ENCODE measurements at places on chromosomes 12 and 14.

GRCh38 chr12:71731439-71732356, 23.0 kb upstream of the RAB21 start:
- DNase-seq: no peak

GRCh38 chr14:71748196-71748595, 184.0 kb upstream of the RGS6 start:
- DNase-seq: no peak

DNA sequence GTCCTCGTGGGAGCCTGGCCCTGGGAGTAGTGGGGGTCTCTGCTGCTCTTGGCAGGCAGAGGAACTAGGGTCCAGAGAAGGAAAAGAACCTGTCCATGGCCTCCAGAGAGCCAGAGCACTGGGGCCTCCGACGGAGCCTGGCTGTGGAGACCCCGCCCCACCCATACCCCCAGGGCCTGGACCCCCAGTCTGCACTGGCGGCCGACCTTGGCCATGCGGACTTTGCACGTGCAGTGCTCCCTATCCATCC, 1.1 kb downstream of the BEGAIN start:
- no peak for DNase-seq

- DNase-seq: no peak
Observed at GRCh38 chr12:50742776-50743175, 21.1 kb upstream of the ATF1 start.

GRCh38 chr12:39300799-39301198, 142.1 kb downstream of the KIF21A start:
- DNase-seq: no peak

DNA sequence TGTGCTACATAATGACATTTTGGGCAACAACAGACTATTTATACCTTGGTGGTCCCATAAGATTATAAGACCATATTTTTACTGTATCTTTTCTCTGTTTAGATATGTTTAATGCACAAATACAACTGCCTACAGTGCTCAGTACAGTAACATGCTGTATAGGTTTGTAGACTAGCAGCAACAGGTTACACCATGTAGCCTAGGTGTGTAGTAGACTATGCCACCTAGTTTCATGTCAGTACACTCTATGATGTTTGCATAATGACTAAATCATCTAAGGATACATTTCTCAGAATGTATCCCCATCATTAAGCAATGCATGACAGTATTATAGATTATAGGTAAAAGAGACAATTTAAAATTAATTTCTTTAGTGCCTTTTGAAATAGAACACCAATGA, 30.7 kb upstream of the CEBPE start:
- DNase-seq: no peak

- peak; percentile 75 for DNase-seq
Observed at GRCh38 chr14:101072945-101073597, 169.5 kb upstream of the RTL1 start.

DNA sequence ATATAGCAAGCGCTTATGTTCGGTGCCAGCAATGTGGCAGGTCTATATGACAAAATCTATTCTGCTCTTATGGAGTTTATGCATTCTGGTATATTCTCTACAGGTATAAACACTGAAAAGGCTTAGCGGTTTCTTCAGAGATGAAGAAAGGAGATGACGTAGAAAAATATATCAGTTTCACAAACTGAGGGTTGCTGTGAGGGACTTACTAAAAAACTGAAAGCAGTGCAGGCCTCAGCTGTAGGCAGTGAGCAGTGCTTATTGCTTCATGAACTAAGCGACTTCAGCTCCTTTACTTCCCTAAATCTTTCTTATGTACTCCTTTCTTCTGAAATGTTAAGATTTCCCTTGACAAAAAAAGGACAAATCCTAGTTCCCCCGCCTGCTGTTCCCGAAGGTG, 4.5 kb downstream of the DDX47 start:
- no peak for DNase-seq

GRCh38 chr14:20632448-20632830, 9.1 kb downstream of the OR6S1 start:
- DNase-seq: no peak

DNA sequence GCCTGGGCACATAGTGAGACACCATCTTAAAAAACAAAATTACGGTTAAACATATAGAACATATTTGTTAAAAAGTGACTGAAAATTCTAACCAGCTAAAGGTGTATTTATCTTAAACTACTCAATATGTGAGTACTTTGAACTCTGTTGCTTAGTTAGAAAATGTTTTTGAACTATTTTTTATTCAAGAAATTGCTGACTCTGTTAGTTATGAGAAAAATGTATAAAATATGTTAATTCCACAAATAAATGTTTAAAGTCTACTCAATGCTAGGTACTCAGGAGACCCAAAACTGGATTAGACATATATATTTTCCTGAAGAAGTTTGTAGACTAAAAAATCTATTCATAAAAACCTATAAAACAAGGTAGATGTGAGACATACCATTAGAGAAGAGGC, 23.0 kb upstream of the GPR33 start:
- no peak for DNase-seq

DNA sequence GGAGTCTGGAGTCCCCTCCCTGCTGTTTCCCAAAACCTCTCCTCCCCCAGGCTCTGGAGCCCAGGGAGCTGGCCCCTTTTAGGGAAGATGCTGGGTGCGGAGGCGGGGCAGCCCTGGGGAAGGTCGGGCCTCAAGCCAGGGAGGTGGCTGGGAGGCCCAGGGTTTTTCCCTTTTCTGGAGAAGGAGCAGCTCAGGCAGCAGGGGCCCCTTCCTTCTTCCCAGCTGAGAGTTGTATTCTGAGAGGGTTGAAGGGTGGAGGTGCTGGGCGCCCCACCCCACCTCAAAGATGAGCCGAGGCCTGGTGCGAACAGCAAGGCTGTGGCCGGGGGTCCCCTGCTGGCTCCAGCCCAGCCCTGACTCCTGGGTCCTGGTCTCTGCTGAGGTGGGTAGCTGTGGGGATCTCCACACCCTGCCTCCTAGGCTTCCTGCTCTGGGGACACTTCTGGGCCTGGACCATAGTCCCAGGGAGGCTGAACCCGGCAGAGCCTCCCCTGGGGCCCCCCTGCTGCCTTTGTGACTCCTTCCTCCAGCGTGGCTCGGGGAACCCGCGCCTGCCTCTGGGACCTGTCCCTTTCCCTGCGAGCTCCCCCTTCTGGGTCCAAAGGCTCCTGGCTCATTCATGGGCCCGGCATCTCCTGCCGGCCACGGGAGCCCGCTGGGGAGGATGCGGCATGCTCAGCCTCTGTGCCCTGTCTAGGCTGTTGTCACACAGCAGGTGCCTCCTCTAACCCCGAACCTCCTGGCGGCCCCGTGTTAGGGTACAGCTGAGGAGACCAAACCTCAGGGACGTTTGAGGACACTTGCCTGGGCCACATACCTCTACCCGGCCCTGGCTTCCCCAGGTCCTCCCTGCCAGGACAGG, 4.4 kb downstream of the TRMT61A start:
- no peak for DNase-seq

DNA sequence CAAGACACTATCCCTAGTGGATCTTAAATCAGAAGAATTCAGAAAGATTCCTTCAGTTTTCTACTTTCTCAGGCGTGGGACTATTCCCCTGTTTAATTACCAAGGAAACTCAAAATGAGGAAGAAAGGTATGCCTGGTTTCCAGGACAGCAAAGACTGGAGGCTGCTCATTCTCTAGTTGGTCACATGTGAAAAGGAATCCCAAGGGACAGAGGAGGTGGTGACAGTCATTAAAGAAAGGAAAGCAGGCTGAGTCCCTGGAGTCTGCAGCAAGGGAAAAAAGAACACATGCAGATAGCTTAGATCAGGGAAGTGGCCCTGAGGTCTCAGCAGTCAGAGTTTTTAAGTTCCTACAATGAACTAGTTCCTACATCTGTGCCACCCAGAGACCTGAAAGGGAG, 165.4 kb upstream of the CCDC198 start:
- no peak for DNase-seq

DNA sequence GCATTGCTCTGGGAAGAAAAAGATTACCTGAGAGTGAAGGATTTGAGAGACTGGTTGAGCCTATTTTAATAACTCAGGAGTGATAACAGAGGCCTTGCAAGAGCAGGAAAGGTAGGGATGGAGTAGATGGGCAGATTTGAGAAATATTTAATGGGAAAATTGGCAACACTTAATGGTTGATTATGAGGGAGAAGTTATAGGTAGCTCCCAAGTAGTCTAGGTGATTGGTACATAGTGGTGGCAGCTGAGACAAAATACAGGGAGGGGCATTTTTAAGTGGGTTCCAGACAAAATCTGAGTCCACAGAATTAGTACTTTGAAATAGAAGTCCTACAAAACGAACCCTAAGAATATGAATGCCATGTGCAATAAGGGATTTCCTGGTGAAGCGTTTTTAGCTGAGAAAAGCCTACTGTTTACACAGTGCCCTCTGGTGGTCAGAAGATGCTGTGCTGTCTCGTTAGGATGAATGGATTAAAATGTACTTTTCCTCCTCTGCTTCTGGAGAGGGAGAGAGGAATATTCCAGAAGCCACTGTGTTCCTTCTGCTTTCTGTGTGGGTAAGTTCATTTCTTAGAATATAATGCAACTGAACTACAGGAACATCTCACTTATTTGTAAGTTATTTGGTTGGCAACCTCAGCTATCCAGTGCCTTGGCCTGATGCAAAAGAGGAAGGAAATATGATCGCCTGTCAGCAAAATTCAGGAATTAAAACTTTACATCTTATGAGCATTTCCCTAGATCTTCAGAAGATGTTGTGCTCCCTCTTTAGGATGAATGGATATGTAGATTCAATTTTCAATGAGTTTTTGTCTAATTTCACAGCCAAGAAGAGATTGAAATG, 6.5 kb downstream of the ZBTB1 start:
- no peak for DNase-seq

- DNase-seq: no peak
Observed at GRCh38 chr12:64192644-64193444, 29.3 kb downstream of the KICS2 start.

- peak; percentile 67 for DNase-seq
Observed at GRCh38 chr12:127143020-127143419, 1124.0 kb upstream of the TMEM132C start.

DNA sequence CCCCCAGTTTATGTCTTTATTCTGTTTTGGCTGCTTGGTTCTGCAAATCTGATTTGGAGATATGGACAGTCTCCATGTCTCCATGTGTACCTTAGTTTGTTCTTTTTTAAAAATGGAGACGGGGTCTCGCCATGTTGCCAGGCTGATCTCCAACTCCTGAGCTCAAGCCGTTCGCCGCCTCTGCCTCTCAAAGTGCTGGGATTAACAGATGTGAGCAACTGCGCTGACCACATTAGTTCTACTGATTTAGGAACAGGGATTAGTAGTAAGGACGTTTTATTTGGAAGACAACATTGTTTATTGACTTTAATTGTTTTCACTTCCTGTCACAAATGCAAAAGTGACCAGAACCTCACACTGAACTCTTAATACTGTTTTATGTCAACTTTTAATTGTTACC, 14.7 kb downstream of the AEBP2 start:
- DNase-seq: no peak

GRCh38 chr14:79584679-79585078, 626.6 kb downstream of the DIO2 start:
- DNase-seq: no peak

GRCh38 chr14:90397425-90398314, 841 bp downstream of the CALM1 start:
- DNase-seq: no peak

GRCh38 chr12:45634273-45634917, 95.1 kb upstream of the ARID2 start:
- no peak for DNase-seq

DNA sequence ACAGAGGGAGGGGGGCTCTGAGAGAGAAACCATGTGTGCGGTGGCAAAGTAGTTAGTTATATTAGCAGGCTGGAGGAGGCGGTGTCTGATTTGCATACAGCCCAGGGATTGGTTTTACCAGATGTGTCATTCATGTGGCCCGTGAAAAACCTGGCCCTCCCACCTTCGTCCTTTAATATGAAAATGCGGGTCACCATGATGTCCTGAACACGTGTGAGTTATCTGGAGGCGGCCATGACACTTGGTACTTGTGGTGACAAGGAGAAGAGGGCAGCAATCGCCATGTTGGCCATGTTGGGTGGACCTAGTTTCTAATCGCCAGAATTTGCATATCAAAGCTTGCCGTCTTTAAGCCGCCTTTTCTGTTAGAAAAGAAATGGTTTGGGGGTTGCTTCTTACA, 108.8 kb downstream of the RAD51B start:
- no peak for DNase-seq

DNA sequence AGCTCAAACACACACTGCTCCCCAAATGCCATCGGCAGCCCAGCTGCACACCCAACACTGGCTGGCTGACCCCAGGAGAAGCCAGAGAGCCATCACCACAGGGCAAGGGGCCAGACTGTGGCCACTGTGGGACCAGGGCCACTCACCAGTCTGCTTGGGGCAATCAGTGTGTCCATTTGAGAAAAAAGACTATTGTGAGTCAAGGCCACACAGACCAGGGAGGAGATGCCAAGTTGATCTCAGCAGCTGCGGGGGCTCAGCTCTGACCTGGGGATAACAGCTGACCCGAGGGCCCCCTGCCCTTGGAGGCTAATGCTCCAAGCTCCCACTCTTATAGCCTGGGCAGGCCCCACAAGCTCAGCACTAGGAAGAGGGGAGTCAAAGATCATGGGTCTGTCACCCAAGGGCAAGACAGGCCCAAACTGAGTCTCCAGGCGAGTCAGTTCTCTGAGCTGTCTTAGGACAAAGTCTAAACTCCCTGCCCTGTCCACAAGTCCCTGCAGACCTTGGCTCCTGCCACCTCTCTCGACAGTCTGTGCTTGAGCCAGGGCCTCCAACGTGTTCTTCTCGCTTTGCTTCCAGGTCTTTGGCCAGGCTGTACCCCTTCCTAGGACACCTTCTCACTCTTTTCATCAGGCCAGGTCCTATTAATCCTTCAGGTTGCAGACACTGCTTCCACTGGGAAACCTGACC, 30.1 kb upstream of the PNMA1 start:
- DNase-seq: no peak

DNA sequence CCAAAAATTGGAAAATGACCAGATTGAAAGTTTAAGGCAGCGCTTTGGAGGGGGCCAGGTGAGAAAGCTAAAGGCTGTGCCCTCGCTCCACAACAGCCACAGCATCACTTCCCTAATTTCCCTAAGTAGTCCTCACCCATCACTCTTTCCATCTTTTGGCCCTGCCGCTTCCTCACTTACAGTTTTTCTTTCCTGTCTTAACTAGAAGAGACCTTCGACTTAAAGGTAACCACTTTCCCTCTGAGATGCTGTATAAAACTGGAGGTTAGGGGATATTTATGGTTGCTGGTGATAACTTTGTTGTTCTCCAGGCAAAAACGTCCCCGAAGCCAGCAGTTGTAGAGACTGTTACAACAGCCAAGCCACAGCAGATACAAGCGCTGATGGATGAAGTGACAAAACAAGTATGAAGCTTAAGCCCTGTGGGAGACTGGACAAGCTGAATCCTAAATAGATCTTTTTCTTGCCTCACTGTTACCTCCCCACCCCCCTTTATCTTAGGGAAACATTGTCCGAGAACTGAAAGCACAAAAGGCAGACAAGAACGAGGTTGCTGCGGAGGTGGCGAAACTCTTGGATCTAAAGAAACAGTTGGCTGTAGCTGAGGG, 4.3 kb downstream of the DDIT3 start:
- no peak for DNase-seq
